ENCODE measurements at places on chromosomes 13 and 19.

DNA sequence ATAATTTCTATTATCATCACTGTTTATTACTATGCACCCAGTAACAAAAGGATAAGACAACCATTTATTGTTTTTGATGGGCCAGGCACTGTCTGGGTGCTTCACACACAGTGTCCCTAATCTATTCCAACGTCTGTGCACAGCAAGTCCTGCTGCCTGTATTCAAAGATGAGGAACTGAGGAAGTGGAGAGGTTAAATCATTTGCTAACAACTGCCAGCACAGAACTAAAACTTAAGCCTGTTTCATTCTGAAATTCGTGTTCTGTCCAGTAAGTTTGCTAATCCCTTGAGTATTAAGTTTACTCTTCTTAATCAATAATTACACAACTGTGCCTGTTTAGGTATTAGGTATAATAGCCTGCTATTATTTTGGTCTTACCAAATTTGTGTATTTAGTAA, 41.9 kb downstream of the TEX26 start:
- no peak for DNase-seq

DNA sequence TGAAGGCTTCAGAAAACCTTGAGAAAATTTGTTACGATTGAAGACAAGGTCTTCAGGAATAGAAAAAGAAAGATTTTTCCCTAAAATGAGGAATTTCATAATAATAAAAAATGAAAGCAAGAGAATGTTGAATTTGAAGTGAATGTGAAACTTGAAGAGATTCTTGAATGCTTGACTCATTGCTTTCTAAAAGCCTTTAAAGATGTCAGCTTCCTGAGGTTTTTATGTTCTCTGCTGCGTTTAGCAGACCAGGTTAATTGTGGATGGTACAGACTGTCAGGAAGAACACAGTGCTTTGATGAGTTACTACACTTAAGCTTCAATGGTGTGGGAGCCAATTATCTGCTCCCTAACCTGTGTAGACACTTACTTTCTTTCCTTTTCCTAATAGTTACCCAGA, 96.3 kb upstream of the FNDC3A start:
- no peak for DNase-seq

- no peak for DNase-seq
Observed at GRCh38 chr19:2853015-2853606, 11.8 kb downstream of the ZNF555 start.

DNA sequence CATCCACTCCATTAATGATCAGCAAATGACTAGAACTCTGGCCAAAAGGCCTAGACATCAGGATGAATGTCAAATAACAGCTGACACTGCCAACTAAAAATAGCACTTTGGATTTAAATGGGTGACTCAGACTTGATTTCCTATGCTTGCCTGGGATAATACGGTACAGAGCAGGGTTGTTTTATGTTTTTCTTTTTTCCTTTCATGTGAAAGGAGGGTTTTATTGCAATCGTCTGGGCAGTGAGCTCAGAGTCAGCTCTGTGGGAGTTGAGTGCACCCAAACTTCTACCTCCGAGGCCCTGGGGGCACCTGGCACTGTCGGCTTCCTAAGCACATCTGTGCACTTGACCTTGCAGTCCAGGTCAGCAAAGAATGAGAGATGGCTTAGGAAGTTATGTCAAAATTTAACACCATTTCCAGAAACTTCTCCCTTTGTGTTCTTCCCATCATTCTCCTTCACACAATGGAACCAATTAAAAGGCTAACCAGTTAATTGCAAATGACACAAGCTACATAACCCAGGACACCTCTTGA, 134.1 kb downstream of the LACC1 start:
- no peak for DNase-seq

DNA sequence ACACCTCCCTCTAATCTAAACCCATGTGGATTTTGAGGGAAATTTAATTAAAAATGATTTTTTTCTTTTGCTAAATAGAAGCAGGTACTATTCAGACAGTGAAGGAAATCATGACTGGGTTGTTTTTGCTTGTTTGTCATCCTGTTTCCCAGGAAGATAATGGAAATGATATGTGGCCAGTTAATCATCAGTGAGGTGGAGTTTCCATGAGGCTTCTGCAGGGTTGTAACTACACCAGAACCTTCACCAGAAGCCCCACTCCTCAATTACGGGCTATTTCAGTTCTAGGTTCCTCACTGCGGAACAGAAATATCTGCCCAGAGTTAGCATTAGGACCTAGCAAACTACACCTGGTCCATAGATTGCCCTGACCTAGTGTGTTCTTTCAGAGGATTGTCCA, 394.0 kb downstream of the DLEU7 start:
- DNase-seq, result no peak

DNA sequence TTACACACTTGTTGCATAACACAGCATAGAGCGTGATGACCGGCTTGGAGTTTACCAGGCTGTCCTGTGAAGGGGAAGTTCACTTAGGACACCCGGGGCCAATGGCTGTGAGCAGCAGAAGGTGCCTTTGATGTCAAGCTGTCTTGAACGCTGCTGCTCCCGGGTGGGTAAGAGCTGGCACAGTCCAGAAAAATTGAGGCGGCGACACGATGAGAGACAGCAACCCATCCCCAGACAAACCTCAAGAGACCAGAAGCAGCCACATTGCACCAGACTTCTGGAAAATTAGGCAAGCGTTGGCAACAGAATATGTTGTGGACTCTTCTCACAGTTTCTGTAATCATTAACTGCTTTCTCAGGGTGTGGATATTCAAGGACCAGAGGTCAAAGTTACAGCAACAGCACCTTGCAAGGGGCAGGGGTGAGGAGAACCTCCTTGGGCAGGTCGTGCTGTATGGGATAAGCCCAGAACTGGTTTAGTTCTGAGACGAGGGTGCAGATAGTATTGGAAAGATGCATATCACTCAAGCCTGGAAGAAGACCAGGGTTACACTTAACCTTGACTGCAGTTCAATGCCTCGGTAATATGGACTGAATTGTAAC, 10.1 kb downstream of the NFILZ start:
- DNase-seq, result no peak

DNA sequence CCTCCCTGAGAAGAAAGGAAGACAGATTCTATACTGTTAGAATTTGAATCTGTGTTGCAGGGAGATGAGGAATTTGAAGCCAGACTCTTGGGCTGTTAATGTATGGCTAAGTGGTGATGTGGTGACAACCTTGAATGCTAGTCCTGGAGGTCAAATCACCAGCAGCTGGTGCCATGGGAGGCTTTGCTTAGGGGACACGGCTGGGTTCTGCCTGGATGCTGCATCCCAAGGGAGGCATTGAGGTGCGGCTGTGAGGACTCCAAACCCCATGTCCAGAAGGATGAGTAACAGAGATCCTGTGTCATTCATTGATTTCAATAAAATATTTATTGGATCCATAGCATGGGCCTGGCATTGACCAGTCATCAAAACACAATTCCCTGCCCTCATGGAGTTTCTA, 42.3 kb downstream of the RFX2 start:
- no peak for DNase-seq

GRCh38 chr13:105984236-105984635, 551.2 kb downstream of the EFNB2 start:
- no peak for DNase-seq

DNA sequence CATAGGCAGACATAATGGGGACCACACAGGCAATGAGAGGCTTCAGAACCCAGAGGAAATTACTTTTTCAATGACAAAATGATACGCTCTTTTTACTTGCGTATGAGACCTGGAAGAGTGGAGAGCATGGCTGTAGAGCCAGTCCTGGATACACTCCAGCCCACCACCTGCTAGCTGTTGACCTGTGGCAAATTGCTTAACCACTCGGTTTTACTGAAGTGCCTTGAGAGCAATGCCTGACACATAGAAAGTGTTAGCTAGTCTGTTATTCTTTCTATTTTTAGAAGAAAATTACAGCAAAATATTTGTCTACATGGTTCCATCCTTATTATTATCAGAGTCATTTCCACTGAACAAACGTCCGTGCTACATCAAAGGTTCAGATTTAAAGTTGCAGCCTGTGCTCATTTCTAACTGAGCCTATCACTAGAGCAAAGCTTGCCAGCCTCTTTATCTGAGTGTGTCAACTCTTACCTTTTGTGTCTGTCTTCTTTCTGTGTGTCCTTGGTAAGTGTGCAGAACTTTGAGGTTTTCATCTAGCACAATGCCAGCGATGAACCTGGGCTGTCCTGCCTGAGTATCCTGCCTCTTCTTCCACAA, 9.6 kb upstream of the GPR183 start:
- DNase-seq, result no peak

DNA sequence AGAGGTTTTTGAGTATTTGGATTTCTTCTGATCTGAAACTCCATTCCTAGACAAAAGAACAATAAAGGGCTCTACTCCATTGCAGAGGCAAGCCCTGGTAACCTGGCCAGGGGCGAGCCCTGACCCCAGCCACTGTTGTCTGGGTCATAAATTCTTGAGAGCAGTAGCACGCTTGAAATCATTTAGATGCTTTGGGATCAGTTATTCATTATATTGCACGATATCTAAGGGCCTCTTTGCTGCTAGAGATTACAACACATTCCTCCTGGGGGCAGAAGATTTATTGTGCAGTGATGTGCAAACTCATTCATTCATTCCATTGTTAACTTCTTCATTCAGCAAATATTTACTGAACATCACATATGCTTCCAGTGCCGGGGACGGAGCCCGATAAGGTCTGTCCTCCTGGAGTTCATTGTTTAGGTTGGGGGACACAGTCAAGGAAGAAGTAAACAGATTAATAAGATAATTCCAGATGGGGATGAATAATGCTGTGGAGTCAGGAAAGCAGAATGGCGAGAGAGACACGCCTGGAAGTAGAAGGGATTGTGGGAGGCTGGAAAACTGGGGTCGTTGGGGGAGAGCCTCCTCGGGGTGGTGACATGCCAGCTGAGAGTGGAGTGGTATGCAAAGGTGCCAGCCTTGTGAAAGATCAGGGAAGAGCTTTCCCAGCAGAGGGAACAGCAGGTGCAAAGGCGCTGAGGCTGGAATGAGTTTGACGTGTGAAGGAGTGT, 34.9 kb downstream of the SIPA1L3 start:
- no peak for DNase-seq

DNA sequence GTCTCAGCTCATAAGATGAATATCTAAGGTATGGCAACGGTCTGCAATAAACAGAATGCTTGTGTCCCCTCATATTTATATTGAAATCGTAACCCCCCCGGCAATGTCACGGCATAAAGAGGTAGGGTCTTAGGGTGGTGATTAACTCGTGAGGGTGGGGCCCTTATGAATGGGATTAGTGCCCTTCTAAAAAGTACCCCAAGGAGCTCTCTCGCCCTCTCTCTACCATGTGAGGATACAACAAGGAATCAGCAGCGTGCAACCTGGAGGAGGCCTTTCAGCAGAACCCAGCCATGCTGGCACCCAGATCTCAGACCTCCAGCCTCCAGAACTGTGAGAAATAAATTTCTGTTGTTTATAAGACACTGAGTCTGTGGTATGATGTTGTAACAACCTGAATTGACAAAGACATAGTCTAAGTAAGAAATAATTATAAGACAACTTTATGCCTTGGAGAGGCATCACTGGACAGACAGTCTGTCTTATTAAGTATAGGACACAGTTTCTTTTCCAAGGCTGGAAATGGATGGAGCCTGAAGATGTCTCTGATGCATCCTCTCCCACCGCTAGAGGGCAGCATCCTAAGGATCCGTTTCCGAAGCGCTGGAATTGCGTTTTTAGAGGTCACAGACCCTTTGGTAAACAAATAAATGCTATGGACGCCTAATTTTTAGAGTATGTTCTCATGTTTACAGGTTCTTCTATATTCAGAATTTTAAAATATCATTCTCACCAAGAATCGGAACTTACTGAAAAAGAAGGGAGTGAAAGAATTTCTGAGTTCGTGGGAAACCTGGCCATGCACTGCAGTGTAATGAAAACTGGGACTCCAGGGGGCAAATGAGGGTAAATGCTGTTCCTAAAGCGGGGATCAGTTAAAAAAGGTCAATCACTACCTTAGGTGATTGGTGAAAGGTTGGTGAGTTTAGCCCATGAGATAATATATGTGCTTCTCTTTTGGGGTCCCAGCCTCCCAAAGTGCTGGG, 13.3 kb upstream of the LEUTX start:
- DNase-seq, result no peak

GRCh38 chr19:11111117-11111770, 22.0 kb downstream of the LDLR start:
- DNase-seq, result no peak

DNA sequence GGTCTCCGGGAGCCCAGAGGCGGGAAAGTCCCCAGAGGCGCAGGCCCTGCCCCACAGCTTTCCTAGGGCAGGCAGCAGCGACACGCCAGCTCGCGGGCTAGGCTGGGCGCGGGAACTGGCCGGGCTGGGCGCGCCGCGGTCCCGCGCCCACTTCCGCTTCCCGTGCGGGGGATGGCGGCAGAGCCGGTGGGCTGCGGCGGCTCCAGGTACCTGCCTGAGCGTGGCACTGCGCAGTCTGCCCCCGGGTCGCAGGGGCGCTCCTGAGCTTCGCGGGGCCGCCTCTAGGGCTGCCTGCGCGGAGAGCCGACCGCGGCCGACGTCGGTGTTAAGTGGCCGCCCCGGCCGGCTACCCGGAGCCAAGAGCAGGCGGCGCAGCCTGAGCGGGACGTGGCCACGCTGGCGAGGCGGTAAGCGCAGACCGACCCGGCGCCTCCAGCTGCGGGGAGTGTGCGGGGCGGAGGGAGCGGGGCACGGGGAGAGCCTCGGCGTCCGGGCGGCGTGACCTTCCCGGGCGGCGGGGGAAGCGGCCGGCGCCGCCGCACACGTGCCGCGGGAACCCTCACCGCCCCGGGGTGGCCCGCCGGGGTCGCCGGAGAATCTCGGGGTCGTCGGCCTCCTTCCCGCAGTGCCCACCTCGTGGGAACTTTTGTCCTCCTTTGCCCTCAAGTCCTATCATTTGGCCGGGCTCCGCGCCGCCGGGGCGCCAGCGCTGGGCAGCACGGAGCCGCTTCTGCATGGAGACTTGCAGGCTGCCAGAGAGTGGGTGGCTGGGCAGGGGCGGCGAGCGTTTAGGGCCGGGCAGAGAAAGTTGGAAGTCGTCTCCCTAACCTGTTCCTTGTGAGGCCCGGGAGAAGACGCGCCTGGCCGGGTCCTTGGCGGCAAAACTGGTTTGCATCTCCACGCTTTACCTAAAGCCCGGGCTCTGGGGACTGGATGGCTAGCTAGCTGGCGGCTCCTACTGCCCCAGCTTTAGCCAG, 31.4 kb upstream of the MPHOSPH8 start:
- no peak for DNase-seq

DNA sequence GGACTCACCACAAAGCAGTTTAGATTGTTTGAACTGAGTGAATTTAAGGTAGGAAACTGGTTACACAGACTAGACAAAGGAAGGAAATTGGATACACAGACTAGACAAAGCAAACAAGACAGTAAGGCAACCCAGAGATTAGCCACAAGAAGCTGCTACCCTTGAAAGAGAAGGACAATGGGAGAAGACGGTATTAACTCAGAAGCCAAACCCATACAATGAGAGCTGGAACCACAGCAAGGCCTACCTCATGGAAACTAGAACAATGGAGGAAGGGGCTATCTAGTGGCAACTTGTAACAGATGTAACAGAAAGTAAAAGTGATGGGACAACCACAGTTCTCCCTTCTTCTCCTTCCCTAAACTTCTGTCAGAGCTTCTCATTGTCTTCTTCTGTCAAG, 410.9 kb upstream of the SPRY2 start:
- no peak for DNase-seq

DNA sequence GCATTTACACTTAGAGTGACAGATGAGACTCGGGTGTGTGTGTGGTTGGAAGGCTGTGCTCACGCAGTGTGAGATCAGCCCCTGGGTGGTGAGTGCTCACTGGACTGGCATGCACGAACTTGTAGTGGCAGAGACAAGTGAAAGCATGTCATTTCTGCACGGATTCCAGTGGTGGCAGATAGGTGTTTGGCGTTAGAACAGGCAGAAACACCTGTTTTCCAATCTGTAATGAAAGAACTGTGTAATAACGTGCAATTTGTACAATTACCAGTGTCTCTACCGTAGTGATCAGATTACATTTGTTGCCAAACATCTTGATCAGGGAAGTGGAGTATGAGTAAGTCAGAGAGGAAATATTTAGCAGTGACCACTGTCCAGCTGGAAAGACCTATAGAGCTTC, 8.2 kb downstream of the LAMP1 start:
- DNase-seq, result no peak
